ENCODE measurements at places on chromosomes 12 and 14. TPM values are rescaled to one million over a fixed set of nuclear protein-coding genes. Genes with fewer than 3 reads are reported as not detected.

GRCh38 chr14:64918216-64918615 lies 4.0 kb downstream of the CHURC1 start:
- no peaks in the 10 kb centered on the region for H3K27me3 ChIP-seq
- H3K4me3 ChIP-seq = no peak overlapping the region
- no peaks in the 10 kb centered on the region for H3K36me3 ChIP-seq
- no peak overlapping the region for H3K27ac ChIP-seq
- no peaks in the 10 kb centered on the region for H3K4me1 ChIP-seq
- no peak for DNase-seq

The PLA2G1B gene
- not detected for total RNA-seq

DNA sequence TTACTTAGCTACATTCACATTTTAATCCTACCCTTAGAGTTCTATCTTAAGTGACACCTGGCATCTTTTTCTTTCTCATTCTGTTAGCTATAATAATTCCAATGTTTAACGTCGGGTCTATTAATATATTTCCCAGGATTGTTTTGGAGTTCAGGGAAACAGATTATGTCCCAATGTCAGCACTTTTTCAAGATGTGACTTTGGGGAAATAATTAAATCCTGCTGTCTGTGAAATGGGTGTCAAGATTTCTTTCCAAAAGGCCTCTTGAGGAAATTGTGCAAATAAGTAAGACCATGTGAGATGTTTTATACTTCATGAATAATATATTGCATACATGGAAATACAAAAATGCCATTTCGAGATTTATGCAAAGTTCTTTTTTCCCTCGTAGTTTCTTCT lies 887.6 kb upstream of the SEL1L start:
- no peaks in the 10 kb centered on the region for H3K27me3 ChIP-seq
- H3K4me1 ChIP-seq = no peaks in the 10 kb centered on the region
- DNase-seq = no peak
- H3K27ac ChIP-seq = no peak overlapping the region
- no peaks in the 10 kb centered on the region for H3K36me3 ChIP-seq

DNA sequence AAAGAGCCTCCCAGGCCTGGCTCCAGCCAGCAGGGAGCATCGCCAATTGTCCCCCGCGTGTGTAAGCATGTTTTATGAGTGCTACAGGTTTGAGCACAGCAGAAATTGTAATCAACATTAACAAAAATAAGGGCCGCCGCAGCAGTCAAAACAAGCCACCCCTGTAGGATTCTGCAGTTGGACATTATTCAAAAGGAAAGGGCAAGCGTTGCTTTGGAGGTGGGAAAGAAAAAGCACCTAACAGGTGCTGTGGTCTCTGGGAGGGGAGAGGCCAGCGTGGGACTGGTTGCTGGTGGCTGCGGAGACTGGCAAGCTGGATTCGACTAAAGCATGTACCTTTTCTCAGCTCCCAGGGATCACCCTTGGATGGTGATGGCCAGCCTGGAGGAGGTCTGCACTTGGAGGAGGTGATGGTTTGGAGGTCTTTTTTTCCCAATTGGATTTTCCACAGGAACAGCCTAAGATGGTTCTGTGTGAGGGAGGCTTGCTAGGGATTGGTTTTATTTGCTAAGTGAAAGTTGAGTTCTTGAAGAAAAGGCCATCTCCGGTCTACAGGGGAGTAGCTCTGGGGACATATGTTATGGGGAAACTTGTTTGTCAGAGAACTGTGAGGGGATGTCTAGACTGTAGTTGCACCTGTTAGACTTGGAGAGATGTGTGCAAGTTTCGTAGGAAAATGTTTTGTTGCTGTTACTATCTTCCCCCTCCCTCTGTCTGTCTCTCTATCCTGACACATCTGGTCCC lies 2.0 kb downstream of the DYRK2 start:
- no peaks in the 10 kb centered on the region for H3K4me1 ChIP-seq
- no peak for DNase-seq
- H3K27me3 ChIP-seq = no peaks in the 10 kb centered on the region

DNA sequence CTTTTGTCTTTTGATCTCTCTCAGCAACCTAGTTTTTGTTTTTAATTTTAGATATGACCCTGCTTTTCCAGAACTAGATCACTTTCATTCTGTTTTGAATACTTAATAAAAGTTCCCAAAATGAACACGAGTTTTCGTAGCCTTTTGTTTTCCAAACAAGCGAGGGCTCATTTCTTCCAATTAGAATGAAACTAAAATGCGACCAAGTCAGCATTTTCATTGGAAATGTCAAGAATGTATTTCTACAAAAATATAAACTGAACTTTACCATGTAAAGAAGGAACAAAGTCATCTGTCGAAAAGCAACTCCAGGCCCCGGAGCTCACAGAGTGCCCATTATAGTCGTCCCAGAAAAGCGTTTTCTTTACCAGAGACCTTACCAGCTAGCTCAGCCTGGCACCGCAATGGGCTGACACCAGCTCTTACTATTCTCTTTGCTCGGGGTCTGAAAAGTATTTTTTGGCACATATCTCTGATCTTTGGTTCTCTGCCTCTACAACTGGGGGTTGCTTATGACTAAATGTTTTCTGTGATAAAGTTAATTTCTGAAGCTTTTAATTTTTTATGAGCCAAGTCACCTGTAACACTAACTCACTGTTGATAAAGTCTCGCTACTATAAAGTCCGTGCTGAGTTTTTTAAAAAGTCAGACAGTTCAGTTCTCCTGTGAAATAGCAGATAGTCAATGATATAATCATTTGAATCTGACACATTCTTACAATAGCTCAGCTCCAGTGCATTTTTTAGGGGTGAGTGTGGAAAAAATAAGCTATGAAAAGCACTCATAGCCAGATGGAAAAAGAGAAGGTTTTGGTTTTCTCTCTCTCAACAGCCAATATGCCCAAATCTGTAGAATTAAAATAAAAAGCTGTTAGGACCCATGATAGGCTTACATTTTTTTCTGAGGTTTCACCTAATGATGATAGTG lies 43.4 kb downstream of the SAMD4A start:
- no peak overlapping the region for H3K27ac ChIP-seq
- no peak overlapping the region for H3K4me3 ChIP-seq
- H3K27me3 ChIP-seq = no peaks in the 10 kb centered on the region

The RAD51B gene
- total RNA-seq = 5.0 TPM

DNA sequence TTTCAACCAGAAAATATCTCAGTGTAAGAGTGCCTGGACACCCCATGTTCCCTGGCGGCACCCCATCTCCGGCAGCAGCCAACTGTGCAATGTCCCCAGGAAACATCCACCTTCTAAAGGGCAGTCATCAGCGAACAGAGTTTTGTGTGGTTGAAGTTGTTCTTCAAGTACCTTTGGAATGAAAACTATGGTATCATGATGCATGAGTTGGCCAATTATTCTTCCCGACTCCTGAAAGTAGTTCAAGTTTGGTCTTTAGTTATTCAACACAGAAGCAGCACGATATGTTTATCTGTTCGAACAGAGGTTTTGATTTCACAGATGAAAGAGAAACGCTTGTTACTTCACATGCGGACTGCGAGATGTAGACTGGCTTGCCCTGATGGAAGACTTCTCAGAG lies 21.1 kb upstream of the TTC7B start:
- H3K4me1 ChIP-seq = no peaks in the 10 kb centered on the region
- no peak overlapping the region for H3K27ac ChIP-seq
- H3K4me3 ChIP-seq = no peak overlapping the region

The EEF1AKMT3 gene
- 3.6 TPM for total RNA-seq

GRCh38 chr12:2384029-2384386 lies 331.2 kb downstream of the CACNA1C start:
- H3K36me3 ChIP-seq = no peaks in the 10 kb centered on the region
- no peak overlapping the region for H3K27ac ChIP-seq
- no peaks in the 10 kb centered on the region for H3K27me3 ChIP-seq
- H3K4me1 ChIP-seq = no peaks in the 10 kb centered on the region

The JPH4 gene
- total RNA-seq = not detected

- no peak for DNase-seq
- peak overlapping the region; percentile 77 for H3K27ac ChIP-seq
- H3K4me1 ChIP-seq = no peaks in the 10 kb centered on the region
- H3K4me3 ChIP-seq = peak overlapping the region; percentile 34
- H3K27me3 ChIP-seq = no peaks in the 10 kb centered on the region
These were observed 692 bp upstream of the COX14 start for GRCh38 chr12:50111395-50111692.

DNA sequence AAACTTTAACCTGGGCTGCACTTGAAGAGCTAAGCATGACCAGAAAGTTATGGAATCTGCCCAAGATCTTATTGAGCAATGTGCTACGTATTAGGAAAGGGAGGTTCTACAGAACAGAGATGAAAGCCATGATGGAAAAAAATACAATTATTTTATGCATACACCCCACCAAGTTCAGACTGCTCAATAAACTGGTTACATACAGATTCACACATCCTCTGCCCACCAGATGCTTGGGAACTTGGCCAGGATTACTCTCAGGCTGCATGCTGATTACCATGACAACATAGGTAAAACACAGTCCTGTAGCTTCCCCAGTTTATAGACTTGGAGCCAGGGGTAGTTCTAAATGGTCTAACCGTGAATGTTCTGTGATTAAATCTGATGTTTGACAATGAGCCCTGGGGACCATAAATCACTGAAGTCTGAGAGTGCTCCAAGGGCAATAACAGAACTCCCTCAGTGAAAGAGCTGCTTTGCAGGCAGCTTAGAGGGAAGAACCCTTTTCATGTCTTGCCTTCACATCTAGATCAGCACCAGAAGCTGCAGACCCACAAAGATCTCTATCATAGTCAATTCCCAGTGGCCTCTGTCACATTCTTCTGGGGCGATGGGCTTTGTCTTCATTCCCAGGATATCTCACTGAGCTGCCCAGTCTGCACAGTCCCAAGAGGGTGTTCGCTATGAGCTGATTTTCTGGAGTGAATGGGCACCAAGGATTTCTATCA lies 232.2 kb downstream of the EMP1 start:
- H3K4me3 ChIP-seq = no peak overlapping the region
- no peak overlapping the region for H3K27ac ChIP-seq

The ABCD4 gene
- 39.3 TPM for total RNA-seq

DNA sequence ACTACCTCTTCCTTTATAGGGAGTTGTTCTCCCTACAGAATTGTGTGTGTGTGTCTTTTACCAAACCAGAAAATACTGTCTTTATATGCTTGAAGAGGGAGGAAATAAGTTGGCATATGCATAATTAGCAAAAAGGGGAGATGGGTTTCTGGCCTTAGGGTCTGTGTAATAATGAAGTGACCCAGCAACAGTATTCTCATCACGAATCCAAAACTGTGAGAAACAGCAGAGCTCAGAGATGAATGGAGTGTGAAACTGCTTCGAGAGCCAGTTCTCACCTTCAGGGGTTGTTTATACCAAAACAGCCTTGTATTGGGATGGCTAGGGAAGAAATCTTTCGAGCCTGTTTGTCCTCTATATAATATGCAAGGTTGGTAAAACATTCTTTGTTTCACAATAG lies 227.5 kb downstream of the MON2 start:
- DNase-seq = no peak
- H3K36me3 ChIP-seq = no peaks in the 10 kb centered on the region
- no peaks in the 10 kb centered on the region for H3K27me3 ChIP-seq

GRCh38 chr12:126193190-126193589 lies 1128.0 kb downstream of the AACS start:
- no peak overlapping the region for H3K4me3 ChIP-seq
- no peaks in the 10 kb centered on the region for H3K4me1 ChIP-seq
- no peaks in the 10 kb centered on the region for H3K36me3 ChIP-seq

The GLT1D1 gene
- total RNA-seq = 21.9 TPM

DNA sequence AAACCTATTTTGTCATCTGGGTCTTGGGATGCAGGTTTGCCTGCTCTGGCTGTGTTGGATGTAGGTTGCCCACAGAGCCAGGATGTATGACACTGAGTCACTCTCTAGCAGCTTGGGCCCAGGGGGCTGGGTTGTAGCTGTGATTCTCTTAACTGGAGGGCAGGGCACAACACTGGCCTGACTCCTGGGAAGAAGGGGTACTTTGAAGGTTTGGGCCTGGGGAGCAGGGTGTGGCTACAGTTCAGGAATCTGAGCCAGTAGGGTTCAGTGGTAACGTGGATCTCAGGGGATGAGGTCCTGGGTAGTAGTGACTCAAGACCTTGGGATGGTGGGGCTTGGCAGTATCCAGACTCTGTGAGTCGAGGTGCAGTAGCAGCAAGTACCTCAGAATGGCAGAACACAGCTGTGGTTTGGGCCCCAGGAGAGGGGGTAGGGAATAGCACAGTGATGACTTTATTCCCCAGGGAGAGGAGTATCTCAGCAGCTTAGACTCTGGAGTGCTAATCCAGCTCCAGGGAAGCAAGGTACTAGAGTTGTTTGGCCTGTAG lies 25.7 kb downstream of the TBC1D15 start:
- H3K27ac ChIP-seq = no peak overlapping the region
- no peaks in the 10 kb centered on the region for H3K27me3 ChIP-seq
- H3K36me3 ChIP-seq = no peaks in the 10 kb centered on the region

- H3K4me1 ChIP-seq = no peaks in the 10 kb centered on the region
- no peaks in the 10 kb centered on the region for H3K36me3 ChIP-seq
- no peak for DNase-seq
- H3K27me3 ChIP-seq = no peaks in the 10 kb centered on the region
- H3K4me3 ChIP-seq = no peak overlapping the region
These were observed 51.3 kb downstream of the KLRG1 start for GRCh38 chr12:9040484-9041186.

DNA sequence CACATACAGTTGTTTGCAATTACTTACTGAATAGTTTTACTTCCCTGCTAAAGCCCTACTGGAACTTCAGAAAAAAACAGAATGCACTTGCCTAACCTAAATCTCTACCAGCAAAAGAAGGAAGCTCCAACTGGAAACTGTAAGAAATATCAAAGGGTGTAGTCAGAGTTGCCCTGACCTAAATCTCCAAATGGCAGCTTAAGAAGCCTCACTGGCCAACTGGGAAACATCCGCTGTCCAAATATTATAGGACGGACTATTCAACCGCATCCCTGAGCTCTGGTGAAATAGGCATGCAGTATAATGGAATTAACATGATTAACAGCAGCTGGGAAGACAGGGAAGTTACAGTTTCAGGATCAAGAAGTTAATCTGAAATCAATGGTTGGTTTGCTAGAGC lies 24.3 kb downstream of the ANAPC7 start:
- peaks cover 37% of the 10 kb centered on the region for H3K36me3 ChIP-seq
- H3K27ac ChIP-seq = no peak overlapping the region
- no peaks in the 10 kb centered on the region for H3K4me1 ChIP-seq
- H3K4me3 ChIP-seq = no peak overlapping the region

GRCh38 chr14:29454026-29454693 lies 473.5 kb downstream of the PRKD1 start:
- no peaks in the 10 kb centered on the region for H3K4me1 ChIP-seq
- H3K27ac ChIP-seq = no peak overlapping the region
- no peaks in the 10 kb centered on the region for H3K36me3 ChIP-seq
- DNase-seq = no peak
- H3K27me3 ChIP-seq = no peaks in the 10 kb centered on the region

The DHRS2 gene
- 0.53 TPM for total RNA-seq

The IRAK3 gene
- total RNA-seq = 7.0 TPM

Data from right lobe of liver (tissue), 6 donors.